NCI-H510A treated with DMSO at 0.1 percent for 48 hours (cell line): ENCODE measurements at places on chromosomes 6 and 20.
A peak's percentile ranks its signal among the peaks of the same experiment; 100 is the strongest.

DNA sequence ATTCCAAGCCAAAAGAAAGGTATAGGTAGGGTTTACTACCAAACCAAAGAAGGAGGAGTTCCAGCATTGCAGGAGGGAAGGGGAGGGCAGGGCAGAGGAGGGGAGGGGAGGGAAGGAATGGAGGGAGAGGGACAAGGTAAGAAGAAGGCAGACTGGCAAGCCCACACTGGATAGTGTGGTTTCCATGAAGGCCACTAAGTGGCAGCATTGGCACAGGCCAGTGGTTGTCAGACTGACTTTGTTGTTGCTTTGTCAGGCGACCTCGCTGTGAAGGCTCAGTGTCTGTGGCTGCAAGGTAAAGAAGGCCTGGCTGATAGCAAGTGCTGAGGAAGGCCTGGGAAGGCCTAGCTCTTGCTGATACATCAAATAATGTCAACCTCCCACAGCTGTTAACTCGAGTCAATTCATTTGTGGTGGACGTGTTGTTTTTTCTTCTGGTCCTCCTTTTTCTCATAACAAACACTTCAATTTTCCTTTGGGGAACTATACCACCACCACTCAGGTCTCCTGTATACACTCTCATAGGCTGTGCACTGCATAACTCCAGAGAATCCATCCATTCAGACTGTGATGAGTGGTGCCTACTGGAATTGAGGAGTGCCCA, 7.7 kb upstream of the ZNF334 start:
- DNase-seq: peak; percentile 28

DNA sequence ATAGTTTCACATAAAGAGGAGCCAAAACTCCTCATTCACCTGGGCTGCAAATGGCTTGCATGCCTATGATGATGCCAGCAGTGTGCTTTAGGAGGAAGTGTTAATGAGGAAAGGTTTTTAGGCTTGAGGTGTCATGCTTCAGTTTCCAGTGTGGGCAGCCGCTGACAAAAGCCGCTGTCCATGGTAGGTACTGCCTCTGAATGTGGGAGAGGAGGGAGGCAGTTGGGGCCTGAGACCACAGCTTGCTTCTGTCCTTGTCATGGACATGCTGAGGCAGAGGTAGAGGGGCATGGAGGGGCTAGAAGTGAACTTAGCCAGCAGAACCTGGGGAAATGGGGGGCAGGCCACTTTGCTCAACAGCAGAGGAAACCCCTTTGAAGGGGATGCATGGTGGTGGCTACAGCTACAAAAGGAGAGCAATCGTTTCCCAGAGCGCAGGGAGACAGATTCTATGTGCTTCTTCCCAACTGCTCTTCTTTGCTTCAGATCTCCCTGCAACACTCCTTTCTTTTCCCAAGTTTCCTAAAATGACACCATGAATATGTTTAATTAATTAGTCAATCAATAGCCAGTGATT, 372.1 kb upstream of the CNR1 start:
- no peak for DNase-seq

- DNase-seq: no peak
These were observed 82.0 kb downstream of the SLC22A3 start for GRCh38 chr6:160430203-160430602.

DNA sequence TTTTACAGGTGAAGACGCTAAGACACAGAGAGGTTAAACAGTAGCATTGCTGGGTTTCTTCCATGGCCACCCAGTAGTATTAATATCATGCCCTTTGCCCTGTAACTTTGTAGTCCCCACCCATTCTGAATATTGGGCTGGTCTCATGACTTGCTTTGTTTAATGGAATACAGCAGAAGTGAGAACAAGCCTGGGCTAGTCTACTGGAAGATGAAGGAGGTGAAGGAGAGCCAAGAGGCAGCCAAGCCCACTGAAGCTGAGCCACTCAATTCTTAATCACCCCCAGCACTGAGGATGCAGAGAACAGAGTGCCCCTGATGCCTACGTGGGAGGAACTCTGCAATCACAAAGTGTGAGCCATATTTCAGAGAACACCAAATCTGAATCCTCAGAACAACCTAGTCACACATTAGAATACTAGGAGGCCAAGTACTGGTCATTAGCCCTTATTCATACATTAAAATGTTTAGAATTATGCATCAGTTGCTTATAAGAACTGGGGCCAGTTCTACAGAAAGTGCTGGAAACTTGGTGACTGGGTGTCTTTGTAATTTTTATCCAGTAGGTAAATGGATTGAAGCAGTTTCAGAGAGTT, 270.1 kb upstream of the PRND start:
- no peak for DNase-seq

- no peak for DNase-seq
These were observed 125.7 kb upstream of the ARID1B start for GRCh38 chr6:156651486-156651885.

GRCh38 chr6:43644940-43645612, at the start of gene RSPH9:
Gene RSPH9, plus strand, starts transcription at chr6:43645036. Its CDS starts 63 bp downstream, at chr6:43645099.
- DNase-seq: peak; percentile 53

DNA sequence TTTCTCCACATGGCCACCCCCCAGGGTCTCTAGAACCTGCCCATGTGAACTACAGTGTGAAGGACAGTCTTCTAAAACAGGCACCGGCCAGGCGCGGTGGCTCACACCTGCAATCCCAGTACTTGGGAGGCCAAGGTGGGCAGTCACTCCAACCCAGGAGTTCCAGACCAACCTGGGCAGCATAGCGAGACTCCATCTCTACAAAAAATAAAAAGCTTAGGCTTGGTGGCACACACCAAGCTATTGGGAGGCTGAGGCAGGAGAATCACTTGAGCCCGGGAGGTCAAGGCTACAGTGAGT, 13.7 kb downstream of the ACSS1 start:
- no peak for DNase-seq

DNA sequence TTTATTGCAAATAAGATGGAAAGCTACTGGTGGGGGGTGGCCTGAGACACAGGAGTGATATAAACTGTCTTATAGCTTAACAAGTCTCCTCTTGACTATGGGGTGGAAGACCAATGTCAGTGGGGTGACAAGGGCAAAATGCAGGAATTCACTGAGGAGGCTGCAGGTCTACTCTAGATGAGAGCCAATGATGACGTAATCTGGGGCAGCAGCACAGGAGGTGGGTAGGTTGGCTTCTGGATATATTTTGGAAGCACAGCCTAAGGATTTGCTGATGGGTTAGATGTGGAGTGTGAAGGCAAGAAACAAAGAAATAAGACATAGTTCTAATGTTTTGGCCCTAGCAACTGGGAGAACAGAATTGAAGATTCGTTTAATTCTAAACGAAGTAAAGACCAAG, 253.2 kb downstream of the PTPRT start:
- DNase-seq: no peak

DNA sequence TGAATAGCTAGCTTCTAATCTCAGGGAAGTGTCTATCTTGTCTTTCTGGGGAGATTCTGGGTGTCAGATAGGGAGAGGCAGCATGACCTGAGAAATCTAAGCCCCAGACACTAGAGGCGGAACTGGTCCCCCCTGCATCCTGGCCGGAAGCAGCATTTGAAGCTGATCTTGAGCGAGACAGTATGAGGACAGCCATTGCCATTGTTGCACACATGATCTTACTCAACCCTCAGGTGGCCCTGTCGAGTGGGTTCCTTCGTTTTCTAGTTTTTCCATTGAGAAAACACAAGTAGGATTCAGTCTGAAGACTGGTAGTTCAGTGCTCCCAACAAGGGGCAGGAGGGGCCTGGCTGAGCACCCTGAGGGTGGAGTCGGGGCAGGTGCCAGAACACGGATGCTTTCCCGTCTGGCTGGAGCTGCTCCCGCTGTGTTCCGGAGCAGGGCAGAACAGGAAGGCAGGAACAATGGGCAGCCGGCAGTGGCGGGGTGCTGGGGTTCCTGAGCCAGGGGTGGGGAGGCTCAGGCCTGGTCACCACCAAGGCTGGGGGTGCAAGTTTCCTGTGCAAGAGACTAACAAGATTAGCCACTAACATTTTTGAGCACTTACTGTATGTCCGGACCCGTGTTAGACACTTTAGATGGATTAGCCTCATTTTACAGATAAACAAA, 7.9 kb upstream of the SDCBP2 start:
- no peak for DNase-seq

GRCh38 chr6:94005835-94006234, 586.5 kb upstream of the EPHA7 start:
- no peak for DNase-seq

DNA sequence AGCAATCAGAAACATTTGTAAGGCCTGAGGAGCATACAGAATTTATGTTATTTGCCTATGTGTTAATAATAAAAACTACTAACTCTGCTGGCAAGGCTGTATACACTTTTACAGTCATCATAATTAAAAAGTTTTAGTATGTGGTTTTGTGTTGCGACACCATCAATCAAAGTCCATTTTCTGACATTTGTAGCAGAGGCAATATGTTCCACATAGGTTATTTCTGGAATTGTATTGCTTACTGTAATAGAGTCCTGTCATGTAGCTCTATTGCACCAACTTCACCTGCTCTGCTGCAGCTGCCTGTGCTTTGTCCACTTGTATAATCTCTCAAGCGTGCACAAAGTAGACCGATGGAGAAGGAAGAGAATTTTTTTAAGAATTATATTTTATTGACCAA, 501.8 kb downstream of the HACE1 start:
- DNase-seq: peak; percentile 81

DNA sequence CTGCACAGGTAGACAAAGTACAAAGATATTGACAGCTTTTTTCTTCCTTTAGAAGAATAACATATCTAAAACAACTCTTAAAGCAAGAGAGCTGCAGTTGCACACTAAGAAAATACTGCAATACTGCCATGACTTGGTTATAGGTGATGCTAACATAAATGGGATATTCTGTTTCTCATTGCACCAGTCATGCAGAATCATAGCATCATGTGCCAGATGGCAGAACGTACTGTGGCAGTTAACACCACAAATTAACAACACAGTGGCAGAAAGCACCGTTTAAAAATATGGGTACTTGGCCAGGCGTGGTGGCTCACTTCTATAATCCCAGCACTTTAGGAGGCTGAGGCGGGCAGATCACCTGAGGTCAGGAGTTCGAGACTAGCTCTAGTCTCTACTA, 7.4 kb downstream of the ASXL1 start:
- no peak for DNase-seq

DNA sequence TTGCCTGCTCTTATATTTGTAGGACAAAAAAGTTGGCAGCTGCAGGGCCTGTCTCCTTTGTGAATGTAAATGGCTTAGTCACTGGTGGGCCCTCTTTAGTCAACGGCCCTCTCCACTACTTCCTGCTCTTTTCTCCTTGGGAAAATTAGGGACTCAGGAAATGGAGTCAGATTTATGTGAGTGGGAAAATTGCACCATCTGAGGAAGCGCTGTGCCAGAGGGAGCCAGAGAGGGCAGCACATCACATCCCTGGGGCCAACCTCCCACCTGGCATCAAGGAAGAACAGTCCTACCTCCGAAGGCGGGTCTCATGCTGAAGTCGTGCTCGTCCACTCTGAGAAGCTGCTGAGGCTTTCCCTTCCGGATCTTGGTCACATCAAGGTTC, 15.6 kb downstream of the GABRR2 start:
- DNase-seq: no peak

GRCh38 chr6:137017081-137017480, 27.7 kb downstream of the IL20RA start:
- DNase-seq: no peak

DNA sequence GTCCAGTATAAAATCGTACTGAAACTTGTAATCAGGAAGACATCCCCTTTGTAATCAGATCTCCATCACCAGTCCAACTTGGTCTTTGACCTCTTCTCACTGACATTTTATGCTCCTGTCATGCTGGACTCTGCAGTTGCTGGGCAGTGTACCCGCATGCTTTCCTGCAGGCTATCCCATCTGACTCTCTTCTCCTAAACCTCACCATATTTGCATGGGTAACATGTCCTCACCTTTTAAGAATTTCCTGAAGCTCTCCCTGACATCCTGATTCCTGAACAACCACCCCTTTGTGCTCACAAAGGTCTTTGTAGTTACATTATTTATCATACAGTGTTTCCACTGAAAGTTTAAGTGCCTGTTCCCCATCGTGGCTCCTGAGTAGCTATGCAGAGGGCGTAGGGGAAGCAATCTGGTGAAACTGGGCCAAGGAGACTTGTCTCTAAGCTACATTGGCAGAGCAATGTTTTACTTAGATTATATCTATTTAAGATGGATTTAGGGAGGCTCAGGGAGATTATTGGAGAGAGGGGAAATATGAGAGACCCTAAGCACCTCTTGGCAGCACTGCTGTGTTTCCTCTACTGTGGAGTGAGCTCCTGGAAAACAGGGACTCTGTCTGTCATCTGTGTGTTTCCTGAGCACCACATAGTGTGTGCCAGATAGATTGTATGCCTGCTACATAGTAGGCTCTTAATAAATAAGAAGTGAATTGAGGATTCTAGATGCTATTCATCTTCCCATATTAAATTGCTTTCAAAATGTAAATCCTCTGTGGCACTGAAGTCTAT, 124.0 kb downstream of the LAMA2 start:
- no peak for DNase-seq

GRCh38 chr6:47209632-47210031, 100.1 kb downstream of the TNFRSF21 start:
- no peak for DNase-seq
